ENCODE measurements at places on chromosomes 5 and 9.

GRCh38 chr9:108666240-108666784, 189.5 kb downstream of the ACTL7B start:
- no peak for DNase-seq

DNA sequence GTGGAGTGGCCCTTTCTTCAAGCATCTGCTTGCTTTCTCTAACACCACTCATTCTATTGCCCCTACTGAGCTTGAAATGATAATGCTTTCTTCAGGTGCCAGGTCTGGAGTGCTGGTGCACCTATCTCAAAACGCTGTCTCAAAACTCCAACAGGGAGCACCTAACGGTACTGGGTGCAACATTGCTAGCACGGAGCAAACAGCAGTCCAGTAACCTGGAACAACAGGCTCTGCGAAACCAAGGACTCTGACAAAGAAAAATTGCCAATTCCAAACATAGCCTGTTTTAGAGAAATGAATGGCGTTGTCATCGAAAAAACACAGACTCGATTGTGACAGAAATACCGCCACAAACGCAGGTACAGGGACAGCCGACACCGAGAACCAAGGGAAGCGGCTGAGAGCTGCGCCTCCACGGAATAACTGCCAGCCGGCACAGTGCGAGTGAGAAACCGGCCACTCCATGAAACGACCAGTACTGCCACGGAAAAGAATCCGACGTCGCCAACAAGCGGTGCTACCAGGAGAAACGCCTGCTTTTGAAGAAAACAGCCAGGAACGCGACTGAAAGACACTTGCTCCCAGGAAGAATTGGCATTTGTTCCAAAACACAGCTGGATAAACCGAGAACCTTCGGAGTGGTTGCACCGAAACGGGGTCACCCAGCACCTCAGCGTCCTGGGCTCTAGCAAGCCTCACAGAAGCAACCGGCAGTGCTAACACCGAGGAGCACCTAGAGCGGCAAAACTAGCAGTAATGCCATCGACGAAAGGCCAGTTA, 3.1 kb downstream of the ANXA2R start:
- no peak for DNase-seq

DNA sequence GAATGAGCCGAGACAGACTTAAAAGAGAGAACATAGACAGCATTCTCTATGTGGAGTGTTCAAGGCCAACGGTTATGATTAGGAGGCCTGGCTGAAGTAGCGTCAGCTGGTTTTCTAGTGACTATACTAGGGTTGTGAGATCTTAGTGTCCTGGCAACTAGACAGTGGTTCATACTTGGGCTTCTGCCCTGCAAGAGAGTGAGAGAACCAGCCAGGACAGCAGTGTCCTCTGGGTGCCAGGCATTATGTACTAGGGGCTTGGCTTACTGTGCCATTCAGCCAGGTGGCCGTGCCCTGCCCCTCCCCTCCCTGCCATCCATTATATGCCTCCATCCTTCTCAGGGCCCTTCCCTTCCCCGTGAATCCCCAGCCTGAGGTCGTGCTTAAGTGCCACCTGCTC, 56.8 kb downstream of the TRIO start:
- DNase-seq, result no peak

GRCh38 chr5:110865400-110866094, 126.7 kb downstream of the SLC25A46 start:
- DNase-seq, result peak; percentile 49

DNA sequence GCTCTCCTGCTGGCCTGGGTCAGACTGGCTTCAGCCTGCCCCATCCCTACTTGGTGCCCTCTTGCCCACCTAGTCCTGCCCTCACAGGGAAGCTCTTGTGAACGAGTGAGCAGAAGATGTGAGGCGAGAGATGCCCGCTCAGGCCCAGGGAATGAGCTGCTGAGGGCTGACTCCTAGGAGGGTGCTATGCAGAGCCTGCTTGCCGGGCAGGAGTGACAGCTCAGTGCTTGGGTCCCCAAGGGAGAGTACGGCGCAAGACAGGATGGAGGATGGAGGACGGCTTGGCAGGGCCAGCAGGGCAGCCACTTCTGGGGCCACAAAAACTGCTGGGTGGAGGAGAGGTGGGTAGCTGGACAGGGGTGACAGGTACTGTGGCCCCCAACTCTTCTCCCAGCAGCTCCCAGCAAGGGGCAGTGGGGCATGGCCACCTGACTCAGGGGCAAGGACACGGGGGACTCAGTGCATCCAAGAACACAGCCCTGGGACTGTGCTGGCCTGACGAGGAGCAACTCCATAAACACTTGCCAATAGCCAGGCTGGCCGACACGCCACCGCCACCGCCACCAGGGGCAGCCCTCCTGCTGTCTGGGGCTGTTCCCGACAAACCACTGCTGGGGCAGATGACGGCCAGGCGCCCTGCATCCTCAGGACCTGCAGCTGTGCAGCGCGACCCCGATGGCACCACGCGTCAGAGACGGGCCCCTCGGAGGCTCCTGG, 55.6 kb upstream of the UBAC1 start:
- no peak for DNase-seq

GRCh38 chr5:135715267-135716055, 119.0 kb upstream of the SLC25A48 start:
- DNase-seq, result no peak

DNA sequence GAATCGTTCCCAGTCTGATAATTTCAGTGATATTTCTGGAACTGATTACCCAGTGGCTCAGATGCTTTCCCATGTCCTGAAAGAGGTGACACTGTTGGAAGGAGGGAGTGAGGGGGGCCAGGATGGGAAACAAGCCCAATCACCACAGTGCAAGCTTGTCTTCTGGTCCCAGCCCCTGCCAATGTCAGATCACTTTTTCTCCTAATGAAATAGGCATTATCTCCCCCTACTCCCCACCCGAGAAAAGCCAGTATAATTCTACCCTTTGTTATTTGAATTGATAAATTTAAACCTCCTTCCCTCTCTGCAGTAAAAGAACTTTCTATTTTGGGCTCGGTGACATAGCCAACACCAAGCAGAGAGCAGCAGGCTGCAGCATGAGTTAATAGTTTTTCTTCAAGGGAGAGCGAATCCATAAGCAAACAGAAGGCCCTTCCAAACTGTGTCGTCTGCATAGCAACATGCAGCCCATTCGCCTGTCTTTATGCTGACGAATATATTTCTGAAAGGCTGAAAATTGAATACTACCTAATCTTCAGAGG, 14.6 kb upstream of the PPP2CA start:
- DNase-seq, result peak; percentile 39

DNA sequence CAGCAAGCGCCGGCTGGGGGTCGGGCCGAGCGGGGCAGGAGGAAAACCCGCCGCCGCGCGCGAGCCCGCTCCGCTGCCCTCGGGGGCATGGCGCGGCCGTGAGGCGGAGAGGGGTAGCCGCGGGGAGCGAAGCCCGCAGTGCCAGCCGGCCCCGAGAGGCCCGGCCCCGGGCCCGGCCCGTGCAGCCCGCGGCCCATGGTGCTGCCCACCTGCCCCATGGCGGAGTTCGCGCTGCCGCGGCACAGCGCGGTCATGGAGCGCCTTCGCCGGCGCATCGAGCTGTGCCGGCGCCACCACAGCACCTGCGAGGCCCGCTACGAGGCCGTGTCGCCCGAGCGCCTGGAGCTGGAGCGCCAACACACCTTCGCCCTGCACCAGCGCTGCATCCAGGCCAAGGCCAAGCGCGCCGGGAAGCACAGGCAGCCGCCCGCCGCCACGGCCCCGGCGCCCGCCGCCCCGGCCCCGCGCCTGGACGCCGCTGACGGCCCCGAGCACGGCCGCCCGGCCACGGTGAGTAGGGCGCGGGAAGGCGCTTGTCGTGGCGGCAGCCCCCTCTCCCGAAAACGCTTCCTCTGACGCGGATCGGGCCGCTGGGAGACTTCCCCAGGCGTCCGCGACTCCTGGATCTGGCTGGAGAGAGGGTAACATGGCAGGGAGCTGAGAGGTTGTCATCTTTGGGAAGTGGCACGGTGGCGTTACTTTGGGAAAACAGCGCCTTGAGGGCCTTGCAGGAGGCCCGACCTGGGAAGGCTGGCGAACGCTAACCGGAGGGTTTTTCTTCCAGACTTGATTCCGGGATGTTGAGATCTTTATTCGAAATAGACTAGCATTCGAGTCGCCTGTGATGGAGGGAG, 523 bp downstream of the MAML1 start:
- DNase-seq, result peak; percentile 34

DNA sequence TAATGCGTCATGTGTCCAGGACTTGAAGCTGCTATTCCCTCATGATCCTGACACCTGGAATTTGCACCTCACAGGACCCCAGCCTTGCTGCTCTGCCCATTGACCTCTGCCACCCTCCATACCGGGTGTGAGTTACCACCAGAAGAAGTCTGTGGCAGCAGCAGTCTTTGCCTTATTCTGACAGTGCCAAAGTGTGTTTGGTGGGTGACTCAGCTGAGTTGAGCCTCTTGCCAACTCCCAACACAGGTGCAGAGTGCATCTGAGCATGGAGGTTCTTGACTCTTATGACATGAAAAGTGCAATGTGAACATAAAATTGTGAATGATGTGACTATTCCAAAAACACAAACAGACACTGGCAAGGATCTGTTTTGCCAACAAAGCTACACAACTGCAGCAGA, 1166.5 kb upstream of the CDH18 start:
- peak; percentile 37 for DNase-seq

GRCh38 chr9:86637515-86637914, 283.3 kb upstream of the TUT7 start:
- DNase-seq, result peak; percentile 29

DNA sequence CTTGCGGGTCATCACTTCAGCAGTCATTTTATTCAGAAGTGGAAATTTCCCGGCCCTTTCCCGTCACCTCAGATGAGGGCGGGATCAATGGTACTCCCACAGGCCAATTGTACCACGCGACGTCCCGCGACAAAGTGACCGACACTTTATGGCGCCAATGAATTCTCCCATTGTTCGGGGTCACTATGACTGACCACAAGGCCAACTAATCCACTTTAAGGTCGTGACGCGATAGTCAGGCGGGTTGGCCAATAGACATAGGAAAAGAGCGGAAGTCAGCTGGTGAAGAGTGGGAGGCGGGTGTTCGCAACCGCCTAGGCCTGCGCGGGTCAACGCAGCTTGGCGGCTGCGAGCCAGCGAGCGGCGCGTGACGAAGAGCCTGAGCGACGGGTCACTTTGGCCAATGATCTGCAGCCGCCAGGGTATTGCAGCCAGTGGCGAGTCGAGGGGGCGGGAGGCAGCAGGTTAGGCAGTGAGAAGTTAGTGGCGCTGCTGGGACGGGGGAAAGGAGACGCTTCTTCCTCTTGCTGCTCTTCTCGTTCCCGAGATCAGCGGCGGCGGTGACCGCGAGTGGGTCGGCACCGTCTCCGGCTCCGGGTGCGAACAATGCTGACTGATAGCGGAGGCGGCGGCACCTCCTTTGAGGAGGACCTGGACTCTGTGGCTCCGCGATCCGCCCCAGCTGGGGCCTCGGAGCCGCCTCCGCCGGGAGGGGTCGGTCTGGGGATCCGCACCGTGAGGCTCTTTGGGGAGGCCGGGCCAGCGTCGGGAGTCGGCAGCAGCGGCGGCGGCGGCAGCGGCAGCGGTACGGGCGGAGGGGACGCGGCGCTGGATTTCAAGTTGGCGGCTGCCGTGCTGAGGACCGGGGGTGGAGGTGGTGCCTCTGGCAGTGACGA, at the start of gene ANKHD1:
Gene ANKHD1 (plus strand): TSS at position 472 of the 896 bp plus-strand sequence. CDS start 135 bp downstream, at position 607.
- peak; percentile 100 for DNase-seq

- DNase-seq, result no peak
These were observed 3.6 kb upstream of the SNAPC4 start for GRCh38 chr9:136403538-136403914.

- no peak for DNase-seq
These were observed 168.1 kb downstream of the GRIA1 start for GRCh38 chr5:153658606-153659005.

GRCh38 chr5:132467287-132467984, 23.1 kb downstream of the IRF1 start:
- DNase-seq, result no peak

- peak; percentile 98 for DNase-seq
These were observed 78.1 kb upstream of the UBTD2 start for GRCh38 chr5:172361566-172362238.

DNA sequence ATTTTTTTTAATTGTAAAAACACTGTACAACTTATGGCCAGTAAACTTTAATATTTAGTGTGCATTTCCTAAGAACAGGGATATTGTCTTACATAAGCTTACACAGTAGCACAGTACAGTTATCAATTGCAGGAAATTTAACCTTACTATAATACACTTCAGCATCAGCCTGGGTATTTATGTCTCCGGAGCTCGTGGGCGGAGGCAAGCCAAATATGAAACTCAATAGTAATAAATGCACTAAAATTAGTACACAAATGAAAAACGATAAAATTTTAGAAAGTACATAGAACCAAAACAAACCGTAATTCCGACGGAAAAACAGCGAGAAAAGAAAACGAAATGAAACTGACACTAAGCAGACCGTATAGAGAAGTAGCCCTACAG, 91.2 kb downstream of the ANXA2R start:
- no peak for DNase-seq

- DNase-seq, result no peak
These were observed 13.7 kb downstream of the NPM1 start for GRCh38 chr5:171401167-171401947.

DNA sequence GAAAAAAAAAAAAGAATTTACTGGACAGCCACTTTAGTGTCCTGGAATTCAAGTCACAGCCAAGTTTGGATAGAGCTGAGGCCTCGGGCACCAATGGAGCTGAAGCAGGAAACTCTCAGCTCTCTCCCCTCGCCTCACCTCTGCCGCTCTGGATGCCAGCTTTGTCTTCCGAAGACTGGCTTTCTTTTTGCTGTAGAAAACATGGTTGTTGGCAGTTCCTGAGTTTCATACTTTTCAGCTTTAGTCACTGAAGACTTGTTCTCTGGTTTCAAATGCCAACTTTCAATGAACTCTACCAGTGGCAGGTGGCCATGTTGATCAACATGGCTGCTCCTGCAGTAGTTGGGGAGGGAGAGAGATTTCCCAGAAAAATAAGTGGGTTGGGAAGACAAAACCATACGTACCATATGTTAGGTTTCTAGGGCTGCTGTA, 142.2 kb downstream of the SNX18 start:
- no peak for DNase-seq

GRCh38 chr5:55232271-55232984, 980 bp downstream of the CCNO start:
- DNase-seq, result no peak

DNA sequence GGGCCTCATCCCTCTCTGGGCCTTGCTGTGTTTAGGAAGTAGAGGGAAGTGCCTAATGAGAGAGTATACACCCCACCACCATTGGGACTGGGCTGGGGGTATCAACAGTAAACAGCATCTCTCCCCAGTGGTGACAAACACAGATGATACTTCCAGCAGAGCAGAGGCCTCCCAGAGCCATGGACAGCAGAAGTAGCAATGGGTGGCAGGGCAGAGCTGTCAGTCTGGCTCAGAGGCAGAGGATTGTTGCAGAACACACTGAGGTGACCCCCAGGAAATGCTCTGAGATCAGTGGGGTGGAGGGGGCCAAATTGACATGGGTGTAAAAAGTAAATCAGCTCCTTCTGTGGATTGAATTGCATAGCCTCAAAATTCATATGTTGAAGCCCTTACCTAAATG, 12.1 kb upstream of the P4HA2 start:
- no peak for DNase-seq
